ENCODE measurements at places on chromosomes 1 and 21.

DNA sequence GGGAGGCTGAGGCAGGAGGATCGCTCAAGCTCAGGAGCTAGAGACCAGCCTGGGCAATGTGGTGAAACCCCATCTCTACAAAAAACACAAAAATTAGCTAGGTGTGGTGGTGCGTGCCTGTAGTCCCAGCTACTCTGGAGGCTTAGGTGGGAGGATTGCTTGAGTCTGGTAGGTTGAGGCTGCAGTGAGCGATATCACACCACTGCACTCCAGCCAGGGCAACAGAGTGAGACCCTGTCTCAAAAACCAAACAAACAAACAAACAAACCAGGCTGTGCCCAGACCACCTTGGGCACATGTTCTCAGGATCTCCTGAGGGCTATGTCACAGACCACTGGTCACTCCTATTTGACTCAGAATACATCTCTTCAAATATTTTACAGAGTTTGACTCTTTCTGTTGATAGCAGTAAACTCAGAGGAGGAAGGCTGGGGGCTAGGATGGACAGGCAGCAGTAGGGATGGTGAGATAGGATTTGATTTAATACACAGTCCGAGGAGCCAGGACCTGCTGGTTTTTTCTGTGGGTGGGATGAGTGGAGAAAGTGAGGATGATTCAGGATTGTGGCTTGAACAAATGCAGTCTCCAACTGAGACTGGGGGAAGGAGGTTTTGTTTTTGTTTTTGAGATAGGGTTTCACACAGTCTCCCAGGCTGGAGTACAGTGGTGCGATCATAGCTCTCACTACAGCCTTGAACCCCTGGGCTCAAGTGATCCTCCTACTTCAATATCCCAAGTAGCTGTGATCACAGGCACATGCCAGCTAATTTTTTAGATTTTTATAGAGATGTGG lies 46.5 kb downstream of the OLFML3 start:
- no peak for DNase-seq

GRCh38 chr1:159000070-159000409 lies 9.7 kb upstream of the IFI16 start:
- no peak for DNase-seq

GRCh38 chr1:24544239-24544638 lies 11.6 kb upstream of the NCMAP start:
- no peak for DNase-seq

DNA sequence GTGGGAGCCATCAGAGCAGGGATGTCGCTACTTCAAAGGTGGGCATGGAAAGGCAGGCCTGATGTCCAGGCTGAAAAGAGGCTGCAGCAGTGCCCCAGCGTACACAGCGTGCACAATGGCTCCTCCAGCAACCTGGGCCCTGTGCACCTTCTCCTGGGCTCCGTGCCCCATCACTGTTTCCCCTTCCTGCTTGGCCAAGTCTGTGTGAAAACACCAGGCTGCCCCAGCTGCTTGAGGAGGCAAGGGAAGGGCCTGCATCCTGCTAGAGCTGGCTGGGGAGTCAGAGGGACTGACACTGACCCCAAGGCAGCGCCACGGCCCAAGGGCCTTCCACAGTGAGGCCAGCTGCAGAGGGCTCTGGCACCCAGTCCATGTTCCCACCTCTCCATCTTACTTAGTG lies 33.4 kb downstream of the SDC3 start:
- DNase-seq, result no peak

DNA sequence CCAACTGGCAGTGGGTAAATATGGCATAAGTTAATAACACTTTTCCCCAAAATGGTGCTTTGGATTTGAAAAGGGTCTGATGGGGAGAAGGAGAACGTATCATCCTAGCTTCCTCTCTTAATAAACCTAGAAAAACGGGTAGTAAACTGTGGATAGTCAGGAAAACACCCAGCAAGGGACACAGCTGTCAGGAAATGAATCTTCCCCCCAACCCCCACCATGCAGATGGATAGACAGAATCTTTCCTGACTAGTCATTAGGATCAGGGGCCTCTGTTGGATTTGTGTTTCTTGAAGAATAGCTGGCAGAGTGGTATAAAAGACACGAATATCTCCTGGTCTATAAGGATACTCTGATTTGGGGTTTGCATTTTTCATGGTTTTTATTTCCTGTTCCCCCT lies 22.5 kb upstream of the LAX1 start:
- DNase-seq, result no peak

All from stimulated activated CD8-positive, alpha-beta memory T cell treated with anti-CD3 and anti-CD28 coated beads, Interleukin-12 subunit alpha, Interleukin-12 subunit beta, amount 100 ng/mL, for 1 hour (primary cell).